ENCODE measurements at places on chromosomes 2 and 18. TPM values are rescaled to one million over a fixed set of nuclear protein-coding genes. Genes with fewer than 3 reads are reported as not detected.

Gene PID1
- 32.3 TPM for total RNA-seq

GRCh38 chr18:10457767-10458166 is 3.3 kb downstream of the APCDD1 start:
- DNase-seq, result no peak

Gene GFPT1
- total RNA-seq, result 31.0 TPM

DNA sequence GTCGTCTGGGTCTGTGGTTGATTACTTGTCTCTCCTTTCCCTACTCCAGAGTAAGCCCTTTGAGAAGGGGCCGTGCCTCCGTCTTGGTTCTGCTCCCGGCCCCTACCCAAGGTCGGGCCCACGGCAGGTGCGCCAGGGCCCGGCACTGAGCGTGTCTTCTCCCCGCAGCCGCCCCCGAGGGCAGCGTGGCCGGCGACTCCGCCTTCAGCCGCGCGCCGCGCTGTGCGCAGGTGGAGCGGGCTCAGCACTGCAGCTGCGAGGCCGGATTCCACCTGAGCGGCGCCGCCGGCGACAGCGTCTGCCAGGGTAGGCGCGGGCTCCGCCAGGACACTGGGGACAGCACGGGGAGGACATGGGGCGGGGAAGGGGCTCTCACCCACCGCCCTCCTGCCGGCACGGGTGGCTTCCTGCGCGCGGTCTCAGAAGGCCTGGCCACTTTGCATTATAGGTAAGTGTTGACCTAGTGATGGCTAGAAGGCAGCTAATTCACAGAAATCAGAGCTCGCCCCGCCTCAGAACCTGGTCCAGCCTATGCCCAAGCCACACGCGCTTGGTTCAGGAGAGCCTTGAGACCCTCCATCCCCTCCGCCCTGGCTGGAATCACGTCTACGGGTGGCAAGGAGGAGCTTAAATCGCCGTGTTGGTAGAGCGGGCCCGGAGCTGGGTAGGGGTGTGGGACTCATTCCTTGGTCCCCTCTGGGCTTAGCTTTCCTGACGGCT is 43.5 kb downstream of the FBLN7 start:
- no peak for DNase-seq

Gene TMEM87B
- total RNA-seq, result 31.6 TPM

- DNase-seq, result no peak
Observed at GRCh38 chr2:196568506-196568905, 71.0 kb upstream of the CCDC150 start.

GRCh38 chr2:68469935-68470334 is 2.5 kb downstream of the APLF start:
- DNase-seq, result no peak

- no peak for DNase-seq
Observed at GRCh38 chr2:23050388-23050787, 334.6 kb upstream of the KLHL29 start.

Gene TEX44
- not detected for total RNA-seq

GRCh38 chr2:235666213-235666781 is 172.5 kb downstream of the AGAP1 start:
- peak; percentile 85 for DNase-seq

DNA sequence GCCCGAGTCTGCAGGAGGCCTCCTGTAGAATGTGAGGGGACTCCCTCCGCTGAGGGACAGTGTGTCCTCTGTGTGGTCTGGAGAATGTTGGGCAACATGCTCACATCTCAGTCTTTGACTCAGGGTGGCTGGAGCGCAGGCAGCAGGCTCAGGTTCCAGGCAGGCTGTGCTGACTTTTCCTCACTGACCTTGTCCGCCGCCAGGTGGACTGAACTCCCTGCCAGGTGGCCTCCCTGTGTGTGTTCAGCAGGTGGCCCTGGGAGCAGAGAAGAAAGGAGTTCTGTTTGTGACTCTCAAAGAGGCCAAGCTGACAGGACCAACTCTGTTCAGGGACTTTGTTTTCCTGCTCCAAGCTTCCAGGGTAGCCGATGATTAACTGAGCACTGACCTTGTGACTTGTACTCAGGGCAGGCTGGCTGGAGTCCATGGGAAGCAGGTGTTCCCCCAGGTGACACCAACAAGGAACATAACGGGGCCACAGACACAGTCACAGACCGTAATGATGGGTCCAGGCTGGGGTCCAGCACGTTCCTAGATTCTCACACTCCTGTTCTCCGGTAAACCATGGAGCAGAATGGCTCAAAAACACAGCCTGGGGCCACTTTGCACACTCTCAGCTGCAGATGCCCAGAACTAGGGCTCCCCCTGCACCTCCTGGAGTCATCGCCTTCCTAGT is 439.8 kb downstream of the RNF144A start:
- DNase-seq, result no peak

- DNase-seq, result peak; percentile 90
Observed at GRCh38 chr2:182587831-182588230, 128.2 kb upstream of the DNAJC10 start.

DNA sequence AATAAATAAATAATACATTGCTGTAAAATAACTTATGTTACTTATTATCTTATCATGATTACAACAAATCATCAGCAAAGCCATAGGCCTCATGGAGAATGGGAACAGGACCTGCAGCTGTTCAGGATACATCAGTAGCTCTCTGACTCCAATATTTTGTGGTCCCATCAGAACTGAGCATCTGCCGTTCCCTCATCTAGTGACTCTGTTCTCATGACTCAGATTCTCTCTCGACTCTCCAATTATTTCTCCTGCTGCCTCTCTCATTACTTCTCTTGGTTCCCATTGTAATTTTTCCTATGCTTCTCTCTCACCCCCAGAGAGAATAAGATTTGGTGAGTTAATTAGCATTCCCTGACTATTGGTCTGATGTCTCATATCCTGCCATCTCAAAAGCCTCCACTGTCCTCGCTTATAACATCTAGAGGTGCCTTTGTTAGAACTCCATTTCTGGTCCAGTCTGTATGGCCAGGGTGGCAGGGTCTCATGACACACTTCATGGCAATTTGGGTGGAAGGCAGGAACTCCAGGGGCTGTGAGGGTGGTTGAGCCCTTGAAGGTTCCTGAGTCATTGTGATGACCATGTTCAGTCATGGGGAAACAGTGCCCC is 78.0 kb upstream of the TANC1 start:
- peak; percentile 77 for DNase-seq

DNA sequence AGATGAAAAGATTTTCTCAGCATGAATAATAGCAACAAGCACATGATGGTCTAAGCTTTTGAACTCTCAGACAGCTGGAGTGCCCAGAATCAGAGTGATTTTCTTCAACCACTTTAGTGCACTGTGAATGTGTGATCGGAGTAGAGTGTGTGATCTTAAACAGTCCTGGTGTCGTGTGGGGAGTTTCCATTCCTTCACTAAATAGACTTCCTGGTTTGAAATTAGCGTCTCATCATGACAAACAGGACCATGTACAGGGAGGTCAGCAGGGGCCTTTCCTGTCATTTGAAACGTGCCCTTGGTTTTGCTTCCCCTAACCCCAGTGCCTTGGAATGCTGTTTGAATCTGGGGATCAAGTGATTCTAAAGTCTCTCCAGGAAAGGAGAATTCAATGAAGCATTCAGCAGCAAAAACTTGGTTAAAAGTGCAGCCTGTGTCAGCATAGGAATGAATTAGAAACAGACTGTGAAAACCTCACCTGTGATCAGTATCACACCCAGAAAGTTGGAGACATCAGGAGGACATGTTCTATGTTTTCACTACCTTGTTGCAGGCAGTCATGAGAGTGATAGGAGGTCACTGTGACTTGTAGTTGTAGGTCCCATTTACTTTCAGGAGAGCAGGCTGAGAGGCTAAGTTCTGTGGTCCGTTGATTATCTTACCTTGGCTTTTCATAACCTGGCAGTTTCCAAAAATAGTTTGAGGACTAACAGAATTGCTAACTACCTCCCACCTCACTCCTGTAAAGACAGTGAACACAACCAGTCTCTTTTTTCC is 400.3 kb downstream of the MTX2 start:
- DNase-seq, result no peak

DNA sequence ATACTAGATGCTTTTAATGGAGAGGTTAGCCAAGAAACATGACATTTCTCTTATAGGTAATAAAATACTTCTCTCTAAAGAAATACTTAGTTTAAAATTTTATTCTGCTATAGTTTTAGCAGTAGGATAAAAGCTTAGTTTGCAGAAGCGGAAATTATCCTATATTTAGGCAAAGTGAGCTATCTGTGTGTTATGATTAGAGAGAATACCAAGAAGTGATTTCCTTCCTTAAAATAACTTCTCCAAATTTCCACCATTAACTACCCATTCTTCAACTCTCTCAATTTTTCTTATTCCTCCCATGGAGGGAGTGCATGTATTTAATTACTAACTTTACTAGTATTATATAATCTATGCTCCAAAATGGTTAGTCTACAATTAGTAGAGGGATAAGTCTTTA is 15.8 kb upstream of the IL1RL1 start:
- no peak for DNase-seq

GRCh38 chr2:205754924-205755321 is 72.6 kb downstream of the NRP2 start:
- peak; percentile 90 for DNase-seq

- DNase-seq, result no peak
Observed at GRCh38 chr2:111118981-111119821, 1.5 kb upstream of the BCL2L11 start.

DNA sequence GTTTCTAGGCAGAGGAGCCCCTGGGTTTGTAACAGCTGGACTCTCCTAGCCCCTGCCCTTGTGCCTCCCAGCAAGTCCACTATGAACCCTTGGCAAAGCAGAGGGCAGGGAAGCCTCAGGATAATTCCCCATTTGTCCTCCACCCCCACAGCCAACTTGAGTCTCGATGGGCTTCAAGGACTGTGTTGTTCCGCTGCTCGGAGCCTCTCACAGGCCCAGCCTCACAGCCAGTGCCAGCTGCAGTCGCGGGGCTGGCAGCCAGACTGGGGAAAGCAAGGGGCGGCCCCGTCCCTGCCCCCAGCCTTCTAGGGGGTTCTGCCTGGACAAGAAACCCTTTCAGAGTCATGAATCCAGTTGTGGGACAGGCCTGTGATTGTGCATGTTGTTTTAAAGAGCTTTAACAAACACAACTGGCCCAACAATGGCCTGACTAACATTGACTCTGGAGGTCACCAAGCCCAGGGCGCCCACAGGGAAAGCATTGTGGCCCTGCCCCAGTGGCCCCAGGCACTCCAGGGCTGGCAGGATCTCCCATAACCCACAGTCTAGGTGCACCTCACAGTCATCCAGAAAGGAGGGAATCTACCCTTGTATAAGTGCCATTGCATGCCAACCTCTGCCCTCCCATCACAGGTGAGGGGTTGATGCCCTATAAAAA is 71.8 kb upstream of the DAPL1 start:
- no peak for DNase-seq

- peak; percentile 38 for DNase-seq
Observed at GRCh38 chr2:118048401-118048800, 34.5 kb upstream of the CCDC93 start.

DNA sequence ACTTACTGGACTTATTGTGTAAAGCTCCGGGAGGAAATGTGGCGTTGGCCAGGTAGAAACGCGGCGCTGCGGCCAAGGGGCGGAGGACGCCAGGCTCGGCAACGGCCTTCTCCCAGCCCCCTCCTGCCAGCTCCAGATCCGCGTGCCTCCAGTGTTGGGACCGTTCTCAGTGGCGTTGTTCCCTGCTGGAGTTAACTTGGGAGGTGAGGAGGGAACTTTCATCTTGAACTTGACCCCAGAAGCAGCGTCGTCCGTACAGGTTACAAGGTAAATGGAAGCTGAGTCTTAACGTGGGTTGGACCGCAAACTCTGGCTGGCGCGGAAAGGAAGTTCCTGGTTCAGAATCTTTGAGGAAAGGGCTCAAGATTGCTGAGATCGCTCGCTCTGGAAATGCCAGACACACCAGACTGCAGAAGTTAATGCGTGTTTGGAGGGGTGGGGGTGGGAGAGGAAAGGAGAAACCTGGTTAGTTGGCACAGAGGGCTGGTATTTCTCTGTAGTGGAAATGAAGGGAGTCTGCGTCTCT is 1.3 kb downstream of the TANC1 start:
- DNase-seq, result no peak

DNA sequence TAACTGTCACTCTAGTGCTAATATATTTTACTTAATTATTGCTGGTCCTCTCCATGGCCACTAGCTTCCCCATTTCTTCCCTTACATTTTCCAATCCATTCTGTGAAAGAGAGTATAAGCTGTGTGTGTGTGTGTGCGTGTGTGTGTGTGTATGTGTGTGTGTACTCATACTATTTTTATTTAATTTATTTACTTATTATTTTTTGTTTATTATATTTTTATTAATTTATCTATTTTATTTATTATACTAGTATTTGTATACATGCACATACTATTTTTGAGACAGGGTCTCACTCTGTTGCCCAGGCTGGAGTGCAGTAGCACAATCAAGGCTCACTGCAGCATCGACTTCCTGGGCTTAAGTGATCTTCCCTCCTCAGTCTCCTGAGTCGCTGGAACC is 59.6 kb downstream of the IKZF2 start:
- no peak for DNase-seq

Gene KCNE4
- total RNA-seq, result 4.0 TPM

Gene GRHL1
- 0.40 TPM for total RNA-seq

GRCh38 chr2:75415731-75416130 is 145.0 kb downstream of the EVA1A start:
- DNase-seq, result no peak

DNA sequence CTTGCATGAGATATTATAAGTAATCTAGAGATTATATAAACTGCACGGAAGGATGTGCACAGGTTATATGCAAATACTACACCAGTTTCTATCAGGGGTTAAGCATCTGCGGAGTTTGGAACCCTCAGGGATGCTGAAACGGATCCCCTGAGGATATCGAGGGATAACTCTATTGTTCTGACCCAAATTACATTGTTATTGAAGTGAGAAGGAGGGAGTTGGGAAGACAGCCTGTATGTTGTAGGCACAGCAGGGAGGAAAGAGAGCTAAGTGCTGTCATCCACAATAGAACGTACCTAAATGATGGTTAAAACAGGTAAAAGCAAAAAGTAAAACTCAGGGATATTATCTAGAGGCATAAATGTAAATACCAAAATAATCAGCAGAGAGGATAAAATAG is 44.6 kb upstream of the SMAD2 start:
- no peak for DNase-seq

Gene SOX11
- total RNA-seq, result 12.1 TPM

Gene LYPD1
- total RNA-seq, result not detected

- peak; percentile 35 for DNase-seq
Observed at GRCh38 chr2:58569475-58570185, 328.5 kb upstream of the FANCL start.

- no peak for DNase-seq
Observed at GRCh38 chr2:144331674-144332355, 188.1 kb downstream of the ZEB2 start.
